ENCODE measurements at places on chromosomes 3 and 15.

GRCh38 chr15:80572337-80572736, 122.8 kb upstream of the ABHD17C start:
- DNase-seq = no peak

DNA sequence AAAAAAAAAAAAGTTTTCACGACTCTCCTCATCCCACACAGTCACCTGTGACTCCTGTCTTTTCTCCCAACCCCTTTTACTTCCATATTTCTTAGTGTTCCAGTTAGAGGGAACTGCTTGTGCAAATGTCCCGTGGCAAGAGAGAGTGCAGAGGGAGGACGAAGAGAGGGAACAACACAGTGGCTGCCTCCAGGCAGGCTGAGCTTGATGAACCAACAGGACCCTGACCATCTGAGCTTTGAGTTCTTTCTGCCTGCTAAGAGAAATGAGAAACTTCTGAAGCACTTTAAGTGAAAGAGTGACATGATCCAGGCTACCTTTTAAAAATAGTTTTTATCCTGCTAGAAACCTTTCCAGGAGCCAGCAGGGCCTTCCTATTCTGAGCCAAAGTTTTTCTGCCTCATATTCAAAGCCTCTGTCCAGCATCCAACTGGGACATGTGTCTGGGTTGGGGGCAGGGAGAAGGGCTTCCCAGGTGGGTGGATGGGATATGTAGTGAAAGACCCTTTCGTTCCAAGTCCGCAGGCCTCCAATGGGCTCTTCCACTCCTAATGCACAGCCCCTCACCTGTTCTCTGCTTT, 239.9 kb downstream of the OPA1 start:
- DNase-seq = no peak

GRCh38 chr3:15633766-15634598, 32.4 kb downstream of the BTD start:
- DNase-seq = no peak

- DNase-seq = no peak
Observed at GRCh38 chr3:30035935-30036567, 570.4 kb upstream of the TGFBR2 start.

DNA sequence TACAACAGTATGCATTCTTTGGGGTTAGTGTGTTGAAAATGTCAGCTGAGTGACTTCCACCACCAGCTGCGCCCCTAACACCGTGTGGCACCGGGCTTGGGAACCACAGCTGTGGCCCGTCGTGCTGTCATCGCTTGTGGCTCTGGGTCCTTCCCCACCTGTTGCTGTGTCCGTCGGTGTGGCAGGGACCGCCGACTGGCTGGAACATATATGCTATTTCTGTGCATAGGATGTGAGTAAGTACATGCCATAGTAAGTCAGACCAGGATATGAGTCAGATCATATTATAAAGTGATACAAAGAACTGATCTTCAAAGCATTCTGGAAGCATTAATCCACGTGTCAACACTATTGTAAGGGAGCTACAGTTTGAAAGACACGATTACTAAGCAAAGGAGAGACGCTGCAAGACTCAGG, 31.9 kb downstream of the EHD4 start:
- no peak for DNase-seq

DNA sequence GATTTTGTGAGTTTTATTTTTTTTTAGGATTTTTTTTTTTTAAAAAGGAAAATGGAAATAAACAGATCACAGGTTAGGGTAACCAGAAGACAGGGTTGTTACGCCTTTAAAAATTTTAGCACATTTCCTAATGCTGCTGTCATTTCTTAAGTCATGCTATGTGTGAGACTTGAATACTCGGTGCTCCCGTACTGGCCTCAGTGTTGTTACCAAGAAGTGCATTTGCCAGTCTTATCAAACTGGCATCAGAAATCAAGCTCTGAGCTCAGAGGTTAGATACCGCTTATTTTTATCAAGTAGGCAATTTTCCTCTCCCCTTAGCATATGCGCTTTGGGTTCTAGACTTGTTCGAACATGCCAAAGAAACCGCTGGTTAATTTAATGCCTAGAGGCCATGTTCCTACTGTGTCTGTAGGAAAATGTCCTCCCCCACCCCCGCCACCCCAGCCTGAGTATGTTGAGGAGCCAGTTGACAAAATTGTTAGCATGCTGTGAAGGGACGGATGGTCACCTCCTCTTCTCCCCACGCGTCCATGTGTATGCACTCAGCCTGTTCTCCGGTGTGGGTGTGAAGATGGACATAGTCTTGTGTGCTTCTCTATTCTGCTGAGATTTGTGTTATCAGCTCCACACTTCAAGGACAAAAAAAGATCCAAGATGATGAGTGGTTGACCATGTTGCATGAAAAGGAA, 88.9 kb downstream of the ITPR1 start:
- DNase-seq = peak; percentile 46

DNA sequence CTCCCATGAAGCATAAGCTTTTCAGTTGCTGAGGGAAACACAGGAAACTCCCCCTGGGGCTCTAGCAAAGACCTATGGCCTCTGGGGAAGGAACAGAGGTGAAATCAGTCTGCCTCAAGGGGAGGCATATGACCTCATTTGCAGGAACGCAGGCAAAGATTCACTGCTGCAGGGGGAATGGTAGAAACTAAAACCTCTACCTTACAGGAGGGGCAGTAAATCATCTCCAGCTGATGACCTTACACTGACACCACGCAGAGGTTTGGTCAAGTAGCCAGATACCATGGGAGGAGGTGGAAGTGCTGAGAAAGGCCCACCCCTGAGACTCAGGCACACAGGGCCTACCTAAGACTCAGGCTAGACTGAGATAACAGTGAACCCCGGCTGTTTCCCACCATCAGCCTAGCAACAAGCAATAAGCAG, 81.1 kb downstream of the RAD18 start:
- DNase-seq = no peak

DNA sequence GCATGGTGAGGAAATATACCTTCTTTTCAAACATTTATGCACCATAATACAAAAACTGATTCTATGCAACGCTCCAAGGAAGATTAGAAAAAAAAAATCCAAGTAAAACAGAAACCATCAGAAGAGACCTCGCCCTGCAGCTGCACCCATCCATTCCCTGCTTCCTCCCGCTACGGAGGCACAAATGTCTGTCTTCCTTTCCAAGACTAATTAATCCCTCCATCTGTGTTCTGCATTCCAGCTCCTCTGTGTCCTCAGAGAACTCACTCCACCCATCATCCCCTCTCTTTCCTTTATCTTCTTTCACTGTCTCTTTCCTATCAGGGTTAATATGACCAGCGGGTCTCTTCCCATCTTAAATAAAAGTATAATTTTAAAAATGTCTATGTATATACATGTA, 196.1 kb downstream of the ADAMTSL3 start:
- DNase-seq = no peak

DNA sequence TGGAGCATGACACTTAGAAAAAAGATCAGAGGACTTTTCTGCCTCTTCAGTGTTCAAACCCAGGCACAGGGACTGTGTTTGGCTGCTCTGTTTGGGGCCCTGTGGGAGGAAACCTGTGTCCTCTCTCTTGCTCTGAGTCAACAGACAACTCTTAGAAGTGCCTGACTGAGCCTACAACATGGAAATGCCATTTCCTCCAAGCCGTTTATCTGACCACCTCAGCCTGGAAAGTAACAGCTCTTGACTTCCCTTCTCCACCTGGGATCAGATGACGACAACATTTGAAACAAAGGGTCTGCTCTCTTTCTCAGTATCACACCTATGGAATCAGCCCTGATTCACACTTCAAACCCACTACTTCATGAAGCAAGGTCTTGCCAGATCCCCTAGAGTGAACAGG, 91.3 kb upstream of the CTDSPL start:
- peak; percentile 15 for DNase-seq

GRCh38 chr3:140376136-140376889, 301.6 kb upstream of the TRIM42 start:
- no peak for DNase-seq

DNA sequence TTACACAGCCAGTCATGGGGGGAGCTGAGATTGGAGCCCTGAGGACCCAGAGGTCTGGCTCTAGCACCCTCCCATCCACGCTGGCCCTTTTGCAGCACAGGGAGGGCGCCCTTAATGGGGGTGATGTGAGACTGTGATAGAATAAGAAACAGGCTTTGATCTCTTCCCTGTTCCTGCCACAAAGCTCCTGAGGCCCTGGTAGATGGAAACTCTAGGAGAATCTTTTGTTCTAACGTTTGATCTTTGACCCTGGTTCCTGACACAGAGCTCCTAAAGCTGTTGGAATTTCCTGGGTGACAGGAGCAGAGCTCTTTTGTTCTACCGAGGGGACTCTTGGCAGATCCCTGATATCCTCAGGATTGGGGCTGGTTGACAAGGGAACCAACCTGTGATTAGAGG, 1.2 kb upstream of the UROC1 start:
- DNase-seq = no peak

GRCh38 chr15:51625236-51625635, 2.7 kb upstream of the DMXL2 start:
- peak; percentile 51 for DNase-seq

DNA sequence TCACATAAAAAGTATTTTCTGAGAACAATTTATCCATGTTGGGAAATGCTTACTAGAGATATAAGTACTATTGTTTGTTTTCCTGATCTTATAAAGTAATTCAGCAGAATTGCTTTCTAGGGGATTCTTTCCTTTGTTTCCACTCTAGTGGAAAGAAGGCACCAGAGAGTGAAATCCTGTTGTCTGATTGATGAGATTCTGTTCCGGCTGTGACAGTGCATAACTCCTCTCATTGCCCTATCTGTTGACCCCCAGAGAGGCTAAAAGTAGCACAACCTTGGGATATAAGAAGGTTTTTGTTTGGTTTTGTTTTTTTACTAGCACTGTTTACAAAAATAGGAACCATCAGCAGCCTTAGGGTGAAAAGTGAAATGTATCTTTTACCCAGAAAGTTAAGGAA, 114.1 kb downstream of the ALCAM start:
- no peak for DNase-seq

- DNase-seq = no peak
Observed at GRCh38 chr3:109933576-109933975, 596.2 kb upstream of the DPPA4 start.

DNA sequence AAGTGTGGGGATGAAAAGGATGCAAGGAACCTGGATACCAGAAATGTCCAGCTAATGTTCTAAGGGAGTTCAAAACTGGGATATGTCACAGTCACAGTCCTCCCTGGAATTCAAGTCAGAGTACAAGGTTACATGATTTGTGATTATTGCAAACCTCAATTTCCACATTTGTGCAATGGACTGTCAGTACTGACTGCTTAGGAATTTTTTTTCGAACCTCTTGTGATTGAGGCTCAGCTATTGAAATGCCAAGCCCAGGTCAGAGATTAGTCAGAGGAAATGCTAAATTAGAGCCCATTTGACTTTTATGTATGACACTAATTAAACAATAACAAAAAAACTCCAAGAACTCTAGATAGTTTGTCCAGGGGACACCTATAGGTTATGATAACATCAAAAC, 210.2 kb downstream of the THSD4 start:
- no peak for DNase-seq

GRCh38 chr3:60298141-60298540, 953.1 kb downstream of the FHIT start:
- no peak for DNase-seq

DNA sequence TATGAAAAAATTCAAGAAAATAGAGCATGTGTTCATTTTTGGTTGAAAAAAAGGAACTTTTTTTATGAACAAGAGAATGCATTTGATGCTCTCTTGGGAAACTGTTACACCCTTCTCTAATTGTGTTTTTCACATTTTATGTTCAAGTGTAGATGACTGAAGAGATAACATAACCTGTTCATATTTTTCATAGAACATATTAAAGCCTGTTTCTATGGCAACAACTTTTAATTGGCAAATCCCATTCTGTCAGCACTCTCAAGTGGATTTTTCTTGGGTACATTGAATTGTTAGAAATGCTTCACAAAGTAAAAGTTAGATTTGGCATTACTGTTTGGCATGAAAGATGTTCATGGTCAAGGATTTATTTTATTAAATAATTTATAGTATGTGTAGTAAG, 117.5 kb downstream of the MBNL1 start:
- no peak for DNase-seq

DNA sequence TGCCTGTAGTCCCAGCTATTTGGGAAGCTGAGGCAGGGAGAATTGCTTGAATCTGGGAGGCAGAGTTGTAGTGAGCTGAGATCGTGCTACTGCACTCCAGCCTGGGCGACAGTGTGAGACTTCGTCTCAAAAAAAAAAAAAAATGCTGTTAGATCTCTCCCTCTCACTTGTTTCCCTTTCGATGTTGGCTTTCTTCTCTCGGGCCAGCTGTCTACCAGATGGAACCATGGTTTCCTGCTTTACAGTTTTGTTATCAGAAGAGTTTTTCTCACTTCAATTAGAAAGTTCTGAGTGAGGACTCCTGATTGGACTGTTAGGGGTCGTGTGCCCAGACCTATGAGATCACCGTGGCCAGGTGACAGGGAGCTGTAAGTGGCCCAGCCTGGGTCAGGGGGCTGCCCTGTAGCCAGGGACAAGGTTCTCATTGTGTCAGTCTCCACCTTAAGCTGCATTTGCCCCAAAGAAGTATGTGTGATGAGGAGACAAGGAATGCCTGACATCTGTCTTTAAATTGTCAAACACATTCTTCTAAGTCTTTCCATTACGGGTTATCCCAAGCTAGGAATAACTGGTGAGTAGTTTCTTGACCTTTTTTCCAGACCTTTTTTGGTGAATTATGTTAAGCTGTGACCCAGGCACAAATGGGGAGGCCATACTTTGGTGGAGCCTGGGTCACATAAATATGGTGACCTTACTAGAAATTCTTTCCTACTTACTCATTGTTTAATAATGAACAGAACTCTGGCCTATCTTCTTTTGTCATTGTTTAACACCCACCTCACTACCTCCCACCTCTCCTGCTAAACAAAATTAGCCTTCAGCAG, 25.2 kb downstream of the SNAPC5 start:
- no peak for DNase-seq

- DNase-seq = no peak
Observed at GRCh38 chr3:109384164-109384563, 46.8 kb upstream of the DPPA4 start.
